ENCODE measurements at places on chromosomes 16 and 17. TPM values are rescaled to one million over a fixed set of nuclear protein-coding genes. Genes with fewer than 3 reads are reported as not detected.

The HID1 gene
- 17.1 TPM for total RNA-seq

The HAS3 gene
- 4.9 TPM for total RNA-seq

The KRT39 gene
- not detected for total RNA-seq

The BCO1 gene
- total RNA-seq = under 0.01 TPM

The TANC2 gene
- 124 TPM for total RNA-seq

All from frontal cortex (tissue), 4 donors.